ENCODE measurements at places on chromosomes 11 and 22.

- no peak for DNase-seq
Measured at GRCh38 chr11:130825561-130825960, 90.7 kb downstream of the SNX19 start.

DNA sequence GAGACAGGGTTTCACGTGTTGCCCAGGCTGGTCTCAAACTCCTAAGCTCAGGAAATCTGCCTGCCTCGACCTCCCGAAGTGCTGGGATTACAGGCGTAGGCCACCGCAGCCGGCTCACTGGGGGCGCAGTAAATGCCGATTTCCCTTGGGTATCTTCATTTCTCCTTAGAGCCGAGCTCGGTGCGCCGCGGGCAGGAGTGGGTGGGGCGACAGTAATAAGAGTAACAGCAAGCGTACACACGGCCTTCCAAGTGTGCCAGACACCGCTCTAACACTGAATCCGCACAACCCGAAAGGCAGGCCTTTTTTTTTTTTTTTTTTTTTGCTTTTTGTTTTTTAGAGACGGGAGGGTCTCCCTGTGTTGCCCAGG lies 500 bp upstream of the ADSL start:
- peak; percentile 85 for DNase-seq

- no peak for DNase-seq
Measured at GRCh38 chr11:2259897-2260451, 10.4 kb downstream of the ASCL2 start.

DNA sequence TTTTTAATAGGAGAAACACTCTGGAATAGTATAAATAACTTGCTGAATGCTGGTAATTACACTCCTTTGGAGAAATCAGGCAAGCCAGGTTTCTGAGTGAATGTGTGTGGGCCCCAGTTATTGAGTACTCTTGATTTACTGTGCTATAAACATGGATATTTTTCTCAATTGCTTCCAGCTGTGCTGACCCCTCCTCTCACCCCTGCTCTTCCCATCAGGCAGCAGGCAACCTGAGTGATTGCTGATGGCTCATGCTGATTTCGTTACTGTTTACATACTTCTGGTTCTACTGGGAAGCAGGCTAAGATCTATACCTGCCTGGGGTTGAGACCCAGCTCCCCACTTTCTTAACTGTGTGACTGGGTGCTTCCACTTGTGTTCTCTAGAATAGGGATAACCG lies 68.5 kb downstream of the DHCR7 start:
- DNase-seq = no peak

DNA sequence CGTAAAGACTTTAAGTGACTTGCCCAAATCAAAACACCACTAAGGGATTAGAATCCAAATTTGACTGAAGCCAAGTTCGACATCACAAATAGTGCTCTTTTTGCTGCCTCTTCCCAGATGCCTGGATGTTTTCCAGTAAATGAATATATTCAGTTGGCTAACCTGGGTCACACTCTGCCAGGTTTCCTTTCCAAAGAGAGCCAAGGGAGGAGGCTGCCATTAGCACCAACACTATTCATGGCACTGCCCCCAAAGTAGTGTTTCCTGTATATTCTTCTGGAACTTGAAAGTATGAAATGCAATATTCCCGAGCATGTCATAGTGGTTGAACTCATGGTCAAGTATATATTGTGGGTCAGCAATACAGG lies 219.3 kb upstream of the UBASH3B start:
- DNase-seq = no peak

DNA sequence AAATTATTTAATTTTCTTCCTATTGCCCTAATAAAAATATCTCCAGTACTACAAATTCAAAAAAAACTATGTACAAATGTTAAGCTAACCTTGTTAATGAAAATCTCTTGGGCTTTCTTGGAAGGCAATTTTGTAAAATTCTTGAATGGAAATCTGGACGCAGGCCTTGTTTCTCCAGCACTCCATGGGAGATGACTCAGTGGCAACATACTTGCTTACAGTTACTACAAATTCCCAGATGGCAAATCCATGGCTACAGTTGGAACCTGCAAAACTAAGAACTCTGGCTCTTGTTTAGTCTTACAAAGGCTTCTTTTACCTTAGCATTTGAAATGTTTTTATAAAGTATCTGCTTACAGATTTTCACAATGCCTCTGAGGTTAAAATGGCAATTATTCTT lies 725.2 kb downstream of the DLG2 start:
- DNase-seq = no peak

DNA sequence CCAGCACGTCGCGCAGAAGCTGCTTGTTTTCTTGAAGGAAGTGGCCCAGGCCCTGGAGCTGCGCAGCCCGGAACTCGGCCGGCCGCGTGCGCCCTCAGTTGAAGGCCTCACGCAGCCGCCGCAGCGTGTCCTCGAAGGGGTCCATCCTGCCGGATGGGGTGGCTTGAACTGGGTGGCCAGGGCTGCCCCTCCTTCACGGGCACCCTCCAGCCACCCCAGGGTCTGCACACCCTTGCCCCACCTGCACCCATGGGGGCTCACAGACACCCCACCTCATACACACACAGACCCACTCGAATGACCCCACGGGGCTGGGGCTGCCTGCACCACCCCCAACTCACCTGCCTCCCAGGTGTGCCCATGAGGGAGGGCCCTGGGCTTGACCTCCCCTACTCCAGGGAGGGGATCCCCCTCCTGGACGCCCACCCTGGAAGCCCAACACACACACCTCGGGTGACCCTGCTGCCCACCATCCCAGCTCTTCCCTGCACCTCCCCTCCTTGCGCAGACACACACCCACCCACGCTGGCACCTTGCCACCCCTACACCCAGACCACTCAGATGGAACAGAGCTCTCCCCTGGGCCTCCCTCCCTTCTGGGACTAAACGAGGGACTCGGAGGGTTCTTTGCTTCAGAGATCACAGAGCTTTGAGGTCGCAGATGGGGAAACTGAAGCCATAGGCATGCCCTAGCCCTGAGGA lies 6.8 kb downstream of the ALDH3B2 start:
- peak; percentile 75 for DNase-seq

DNA sequence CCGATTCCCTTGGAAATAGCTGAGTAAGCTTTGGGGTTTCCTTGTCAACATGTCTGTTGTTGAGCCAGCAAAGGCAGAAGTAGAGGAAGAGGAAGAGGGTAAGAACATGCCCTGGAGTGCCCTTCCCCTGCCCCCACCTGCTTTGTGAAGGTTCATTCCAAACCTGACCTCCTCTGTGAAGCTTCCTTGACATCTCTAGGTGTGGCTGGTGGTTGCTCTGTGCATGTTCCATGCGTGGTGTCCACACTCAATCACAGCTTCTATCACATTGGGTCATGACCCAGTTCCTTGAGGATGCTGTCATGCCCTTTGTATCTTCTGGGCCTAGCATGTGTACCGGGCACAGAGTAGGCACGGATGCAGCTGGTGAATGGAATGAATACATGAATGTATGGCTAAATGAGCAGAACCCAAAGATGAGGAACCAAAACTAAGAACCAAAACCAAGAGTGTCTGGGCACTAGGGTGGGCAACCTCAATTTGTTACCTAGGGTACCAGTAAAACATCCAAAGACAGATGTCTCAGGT lies 23.7 kb upstream of the FXYD6 start:
- DNase-seq = peak; percentile 78

GRCh38 chr11:12724301-12725054 lies 50.3 kb downstream of the TEAD1 start:
- DNase-seq = no peak

DNA sequence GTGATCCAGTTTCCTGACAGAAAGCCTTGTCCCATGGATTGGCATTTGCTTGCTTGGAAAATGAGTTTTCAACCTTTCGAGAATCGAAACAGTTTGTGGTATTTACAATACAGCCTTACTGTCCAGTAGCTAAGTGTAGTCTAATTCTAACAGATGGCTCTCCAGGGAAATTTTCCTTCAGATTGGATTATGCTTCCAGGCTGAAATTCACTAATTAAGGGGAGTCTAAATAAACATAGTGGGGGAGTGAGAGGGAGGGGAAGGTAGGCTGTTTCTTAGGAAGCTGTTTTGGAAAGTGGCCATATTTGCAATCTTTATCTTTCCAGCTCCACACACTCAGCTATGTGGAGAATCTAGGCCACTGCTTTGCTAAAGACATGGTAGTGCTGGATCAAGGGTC lies 81.3 kb downstream of the SYT9 start:
- no peak for DNase-seq

GRCh38 chr11:66068923-66069714 lies 953 bp upstream of the PACS1 start:
- DNase-seq = peak; percentile 85

Data from spleen (tissue), 13 donors.